Subcutaneous adipose tissue (tissue), 4 donors: ENCODE measurements at places on chromosomes 12 and 14. TPM values are rescaled to one million over a fixed set of nuclear protein-coding genes. Genes with fewer than 3 reads are reported as not detected.

The E2F7 gene
- total RNA-seq: not detected

The PLEKHD1 gene
- not detected for total RNA-seq

The CKB gene
- 53.8 TPM for total RNA-seq

The HCAR3 gene
- 3.1 TPM for total RNA-seq

The NELL2 gene
- total RNA-seq: 4.2 TPM

The CIROP gene
- not detected for total RNA-seq

The HCAR2 gene
- total RNA-seq: 12.1 TPM

The RNASE2 gene
- total RNA-seq: 7.2 TPM

The GPR68 gene
- 1.5 TPM for total RNA-seq

The TAS2R10 gene
- 2.4 TPM for total RNA-seq
